ENCODE measurements at places on chromosomes 13 and 19. TPM values are rescaled to one million over a fixed set of nuclear protein-coding genes. Genes with fewer than 3 reads are reported as not detected.

The SCGB2B2 gene
- total RNA-seq = 0.59 TPM

- peak; percentile 59 for DNase-seq
Observed at GRCh38 chr19:3374369-3375112, 8.2 kb downstream of the NFIC start.

DNA sequence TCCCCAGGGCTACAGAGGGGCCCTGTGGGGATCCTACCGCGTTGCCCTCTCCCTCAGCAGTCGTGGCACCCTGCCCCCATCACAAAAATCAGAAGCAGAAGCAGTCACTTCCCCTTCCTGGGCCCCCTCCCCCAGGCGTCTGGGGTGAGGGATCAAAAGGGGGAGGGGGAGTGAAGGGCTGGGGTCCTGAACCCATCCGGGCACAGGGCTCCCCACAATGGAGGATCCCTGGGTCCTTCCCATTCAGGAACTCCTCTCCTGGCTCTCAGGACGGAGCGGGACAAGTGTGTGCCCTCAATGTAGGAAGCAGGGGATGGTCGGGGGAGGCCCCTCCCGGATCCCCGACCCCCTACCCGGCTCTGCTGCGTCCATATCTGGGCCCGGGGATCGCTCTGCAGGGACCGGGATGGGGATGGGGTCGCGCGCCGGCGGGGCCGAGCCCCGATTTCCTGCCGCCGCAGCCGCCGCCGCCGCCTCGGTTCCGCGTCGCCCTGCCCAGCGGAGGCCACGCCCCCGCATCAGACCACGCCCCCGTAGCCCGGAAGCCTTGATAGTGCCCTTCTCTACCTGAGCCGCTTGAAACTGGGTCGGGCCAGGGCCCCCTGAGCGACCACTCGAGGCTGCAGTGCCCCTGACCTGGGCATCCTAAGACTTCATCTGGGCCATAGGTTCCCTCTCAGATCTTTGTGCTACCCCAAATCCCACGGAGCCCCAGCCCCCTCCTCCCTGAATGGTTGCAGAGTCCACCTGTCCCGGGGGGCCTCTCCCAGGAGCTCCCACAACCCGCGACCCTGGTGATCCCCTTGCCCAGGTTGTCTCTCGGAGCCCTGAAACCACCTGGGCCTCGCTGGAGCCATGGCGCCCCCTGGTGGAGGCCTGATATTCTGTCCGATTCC, at the start of gene GMIP:
TSS of gene GMIP (minus strand) at position 500 of the 896 bp plus-strand sequence. CDS start at position 372, 128 bp downstream.
- peak; percentile 84 for DNase-seq

The ADGRE3 gene
- total RNA-seq = 0.74 TPM

GRCh38 chr19:10805065-10805757, 30.8 kb downstream of the TMED1 start:
- DNase-seq = no peak

Data from heart right ventricle (tissue), 16 donors.